Stimulated activated CD4-positive, alpha-beta T cell treated with anti-CD3 and anti-CD28 coated beads, Interleukin-15, amount 100 ng/mL, for 24 hours (primary cell): ENCODE measurements at places on chromosomes 5 and 9.

- DNase-seq: no peak
Observed at GRCh38 chr5:38117784-38118479, 140.4 kb upstream of the EGFLAM start.

GRCh38 chr5:91538179-91538578 lies 155.1 kb upstream of the ARRDC3 start:
- DNase-seq: no peak

DNA sequence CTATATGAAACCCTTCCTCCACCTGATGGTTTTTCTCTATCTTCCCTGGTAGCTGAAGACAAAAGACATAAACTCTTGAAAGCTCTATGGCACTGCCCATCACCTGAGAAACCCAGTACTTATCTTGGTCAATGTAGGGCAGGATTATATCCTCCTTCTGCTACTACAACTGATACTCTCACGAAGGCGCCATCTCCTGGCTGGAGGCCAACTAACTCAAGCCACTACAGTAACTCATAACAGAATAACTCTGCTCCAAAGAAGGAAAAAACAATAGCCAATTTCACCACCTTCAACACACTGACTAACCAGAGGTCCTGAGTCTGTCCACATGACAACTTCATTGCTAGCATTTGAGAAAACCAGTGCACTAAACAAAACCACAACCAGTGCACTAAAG lies 409.2 kb downstream of the CETN3 start:
- DNase-seq: no peak

DNA sequence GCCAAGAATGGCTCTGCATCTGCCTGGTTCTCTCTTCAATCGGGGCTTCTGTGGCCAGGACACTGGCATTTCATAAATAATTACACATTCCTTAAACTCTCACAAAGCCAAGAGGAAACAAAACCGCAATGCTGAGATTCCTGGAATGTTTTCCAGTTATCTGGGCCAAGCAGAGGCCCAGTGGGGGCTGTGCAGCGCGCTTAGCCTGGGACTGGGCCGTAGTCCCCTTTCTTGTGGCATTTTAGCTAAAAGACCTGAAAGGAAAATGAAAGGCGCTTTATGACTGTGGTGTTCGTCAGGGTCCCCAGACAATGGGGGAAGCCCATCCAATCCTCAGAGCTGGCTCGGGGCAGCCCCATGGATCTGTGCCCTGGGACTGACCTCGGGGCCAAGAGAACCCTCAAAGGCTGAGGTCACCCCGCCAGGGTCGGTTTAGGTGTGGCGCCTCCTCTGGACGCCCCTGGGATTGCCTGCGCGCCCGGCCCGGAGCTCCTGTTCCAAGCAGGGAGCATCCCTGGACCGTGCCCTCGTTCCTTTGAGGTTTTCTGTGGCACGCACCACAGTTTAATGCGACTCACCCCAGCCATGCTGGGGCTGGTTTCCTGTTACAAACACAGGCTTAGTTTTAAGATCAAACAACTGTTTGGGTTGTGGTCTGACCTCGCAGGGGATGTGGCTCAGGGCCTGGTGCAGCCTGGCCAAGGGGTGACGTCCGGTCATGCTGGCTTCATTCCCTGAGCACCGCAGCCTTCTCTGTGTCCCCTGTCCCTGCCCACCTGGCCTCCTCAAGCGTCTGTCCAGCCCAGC lies 51.5 kb upstream of the NKD2 start:
- DNase-seq: peak; percentile 59

- DNase-seq: no peak
Observed at GRCh38 chr5:93331863-93332262, 249.2 kb downstream of the NR2F1-AS1 start.

GRCh38 chr9:99050292-99050911 lies 54.5 kb upstream of the TGFBR1 start:
- no peak for DNase-seq

GRCh38 chr5:180166176-180166575 lies 42.8 kb downstream of the RASGEF1C start:
- DNase-seq: no peak

DNA sequence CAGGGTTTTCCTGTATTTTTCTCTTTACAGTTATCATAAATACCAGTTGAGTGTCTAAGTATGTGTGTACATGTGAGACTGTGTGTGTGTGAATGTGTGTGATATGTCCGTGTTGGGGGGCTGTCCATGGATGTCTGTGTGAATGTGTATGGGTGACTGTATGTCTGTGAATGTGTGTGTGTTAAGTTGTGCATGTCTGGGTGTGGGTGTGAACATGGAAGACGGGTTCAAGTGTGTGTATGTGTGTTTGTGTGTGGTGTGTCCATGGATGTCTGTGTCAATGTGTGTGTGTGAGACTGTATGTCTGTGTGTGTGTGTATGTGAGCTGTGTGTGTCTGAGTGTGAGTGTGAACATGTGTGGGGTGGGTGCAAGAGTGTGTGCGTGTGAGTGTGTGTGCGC lies 55.0 kb downstream of the VAV2 start:
- no peak for DNase-seq

DNA sequence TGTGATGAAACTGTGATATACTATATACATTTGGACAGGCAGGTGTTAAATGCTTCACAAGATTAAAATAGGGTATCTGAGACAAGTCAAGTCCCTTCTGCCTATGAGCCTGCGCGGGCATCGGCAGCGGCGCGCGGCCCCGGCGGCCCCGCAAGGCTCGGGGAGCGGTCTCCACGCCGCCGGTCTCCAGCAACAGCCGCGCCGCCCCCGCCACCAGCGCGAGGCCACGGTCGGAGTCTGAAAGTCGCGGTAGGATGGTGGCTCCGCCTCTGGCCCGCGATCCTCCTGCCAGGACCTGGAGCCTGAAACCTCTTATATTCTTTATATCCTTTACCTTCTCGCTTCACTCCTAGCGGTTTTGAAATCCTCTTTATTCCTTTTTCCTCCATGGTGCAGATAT lies 99.4 kb downstream of the INSL6 start:
- DNase-seq: no peak

GRCh38 chr5:179142434-179143198 lies 82.4 kb downstream of the ZNF354C start:
- peak; percentile 55 for DNase-seq

DNA sequence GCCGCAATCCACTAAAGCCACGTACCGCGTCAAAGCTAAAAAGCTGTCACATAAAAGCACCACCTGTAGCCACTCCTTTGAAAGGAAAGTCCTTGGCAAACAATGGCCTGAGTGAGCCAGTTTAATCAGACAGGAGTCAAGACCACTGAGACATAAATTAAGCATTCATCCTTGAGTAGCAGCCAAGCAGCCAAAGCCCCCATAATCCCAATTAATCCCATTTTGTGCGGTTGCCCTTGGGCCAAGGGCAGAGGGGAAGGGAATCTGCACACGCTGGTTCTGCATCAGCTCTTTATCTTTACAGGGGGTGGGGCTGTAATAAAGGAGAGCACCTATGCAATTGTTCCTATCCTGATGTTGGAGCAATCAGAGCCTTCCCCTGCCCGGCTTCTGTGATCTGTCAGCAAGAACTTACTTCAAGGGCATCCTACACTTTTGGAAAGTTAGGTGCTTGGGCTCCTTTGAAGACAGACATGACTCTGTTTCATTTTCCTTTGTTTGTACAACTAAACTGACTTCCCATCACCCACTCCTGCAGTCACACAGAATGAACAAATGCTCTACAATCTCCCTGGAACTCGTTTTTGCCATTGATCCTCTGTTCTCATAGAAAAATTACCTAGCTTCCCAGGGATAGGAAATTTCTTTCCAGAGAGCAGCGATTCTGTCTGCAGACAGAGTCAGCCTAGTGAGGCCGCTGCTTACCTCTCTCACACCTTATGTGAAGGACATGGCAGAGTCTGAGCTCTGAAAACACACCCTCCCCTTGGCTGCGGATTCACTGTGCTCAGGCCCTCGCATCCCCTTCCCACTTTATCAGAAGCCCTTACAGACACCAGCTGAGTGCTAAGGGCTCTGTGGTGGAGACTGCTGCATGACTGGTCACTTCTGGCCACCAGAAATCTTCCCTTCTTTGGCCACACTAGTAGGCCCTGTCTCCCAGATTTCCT lies 116.2 kb upstream of the TBCA start:
- no peak for DNase-seq

DNA sequence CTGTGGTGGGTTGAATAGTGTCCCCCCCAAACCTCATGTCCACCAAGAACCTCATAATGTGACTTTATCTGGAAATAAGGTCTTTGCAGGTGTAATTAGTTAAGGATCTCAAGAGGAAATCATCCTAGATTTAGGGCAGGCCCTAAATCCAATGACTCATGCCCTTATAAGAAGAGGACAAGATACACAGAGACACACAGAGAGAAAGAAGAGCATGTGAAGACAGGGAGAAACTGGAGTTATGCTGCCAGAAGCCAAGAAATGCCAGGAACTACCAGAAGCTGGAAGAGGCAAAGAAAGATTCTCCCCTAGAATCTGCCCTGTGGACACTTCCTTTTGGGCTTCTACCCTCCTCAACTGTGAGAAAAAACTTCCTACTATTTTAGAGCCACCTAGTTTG lies 8.8 kb downstream of the FAM13B start:
- DNase-seq: no peak

DNA sequence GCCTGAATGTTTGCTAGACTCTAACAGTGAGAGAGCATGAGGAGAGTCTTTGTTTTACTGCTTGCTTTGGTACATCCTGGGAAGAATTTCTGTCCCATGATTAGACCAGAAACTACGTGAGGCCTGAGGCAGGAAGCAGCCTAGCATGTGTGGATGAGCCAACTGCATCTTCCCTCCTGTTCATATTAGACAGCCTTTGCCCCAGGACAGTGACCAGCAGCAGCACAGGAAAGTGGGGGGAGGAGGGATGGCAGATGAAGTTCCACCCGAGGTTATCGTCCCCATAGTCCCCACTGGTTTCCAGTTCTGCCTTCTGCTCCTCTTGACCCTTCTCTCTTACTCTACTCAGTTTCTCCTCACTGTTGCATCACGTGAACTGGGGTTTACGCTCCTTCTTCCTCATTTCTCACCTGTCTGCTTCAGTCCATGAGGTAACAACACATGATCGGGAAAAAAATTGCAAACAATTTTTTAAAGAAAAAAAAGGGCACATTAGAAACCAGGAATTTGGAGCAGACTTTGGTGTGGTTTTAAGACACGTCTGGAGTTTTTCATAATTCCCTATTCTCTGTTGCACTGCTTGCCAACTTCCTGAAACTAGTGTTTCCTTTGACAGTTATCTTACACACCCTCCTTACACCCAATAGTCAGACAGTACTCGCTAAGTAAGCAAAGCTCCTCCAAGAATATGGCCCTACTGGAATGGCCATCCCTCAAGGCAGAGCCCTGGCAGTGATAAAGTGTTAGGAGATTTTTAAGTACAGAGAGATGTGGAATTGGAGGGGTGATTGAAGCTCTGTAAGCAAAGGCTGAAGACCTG lies 84.1 kb downstream of the SNX18 start:
- DNase-seq: no peak

DNA sequence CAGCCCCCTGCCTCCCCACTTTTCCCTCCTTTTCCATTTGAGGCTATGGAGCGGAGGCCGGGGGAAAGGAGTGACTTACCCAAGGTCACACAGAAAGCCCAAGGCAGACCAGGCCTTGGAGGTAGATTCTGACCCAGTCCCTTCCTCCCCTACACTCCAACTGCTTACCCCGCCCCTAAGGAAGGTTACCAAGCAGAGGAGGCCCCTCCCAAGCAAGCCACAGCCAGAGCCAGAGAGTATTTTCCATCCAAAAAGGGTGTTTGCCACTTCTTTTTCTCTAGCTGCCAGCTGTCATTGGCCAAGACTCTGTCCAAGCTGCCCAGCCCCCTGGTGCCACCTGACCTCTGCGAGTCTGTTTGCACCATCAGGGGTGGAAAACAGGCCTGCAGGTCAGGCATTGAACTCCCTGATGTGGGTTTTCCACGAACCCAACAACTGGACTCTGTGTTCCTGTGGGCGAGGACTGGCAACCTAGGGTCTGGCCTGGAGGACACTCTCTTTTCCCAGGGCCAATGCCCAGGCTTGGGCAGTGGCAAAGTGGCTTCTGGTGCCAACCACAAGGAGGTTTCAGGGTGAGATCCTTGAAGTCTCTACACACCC lies 6.3 kb upstream of the ASS1 start:
- DNase-seq: no peak

- peak; percentile 39 for DNase-seq
Observed at GRCh38 chr9:129458663-129459546, 162.0 kb downstream of the C9orf50 start.

GRCh38 chr5:11126844-11127243 lies 365.8 kb upstream of the DAP start:
- no peak for DNase-seq

GRCh38 chr9:77563174-77563573 lies 84.9 kb downstream of the GNA14 start:
- no peak for DNase-seq

- DNase-seq: no peak
Observed at GRCh38 chr5:66615136-66615535, 18.9 kb downstream of the MAST4 start.

- DNase-seq: peak; percentile 60
Observed at GRCh38 chr5:172688349-172689217, 47.5 kb downstream of the NEURL1B start.

DNA sequence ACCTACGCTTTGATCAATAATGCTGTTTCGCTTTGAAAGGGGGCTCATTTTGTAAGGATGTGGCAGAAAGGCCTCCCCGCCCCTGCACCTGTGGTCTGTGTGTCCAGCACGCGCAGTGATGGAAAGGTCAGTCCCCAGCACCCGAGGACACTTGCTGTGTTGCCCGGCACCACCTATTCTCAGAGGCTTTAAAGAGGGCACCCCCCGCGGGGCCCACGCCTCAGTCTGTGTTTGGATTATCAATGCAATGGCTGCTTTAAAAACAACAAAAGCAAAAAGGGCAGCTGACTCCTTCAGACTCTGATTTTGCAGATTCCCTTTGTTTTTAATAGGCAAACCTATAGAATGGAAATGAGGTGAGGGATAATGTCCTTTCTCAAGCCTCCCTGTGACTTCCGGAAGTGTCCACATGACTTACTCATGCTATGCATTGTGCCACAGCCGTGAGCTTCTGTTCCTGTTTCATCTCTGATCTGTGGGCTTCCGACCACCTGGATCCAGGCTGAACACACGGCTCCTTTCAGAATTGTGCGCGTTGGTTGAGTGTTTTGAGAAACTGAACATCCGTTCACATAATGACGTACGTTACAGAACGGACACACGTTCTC lies 416.2 kb downstream of the IRX2 start:
- DNase-seq: no peak

- no peak for DNase-seq
Observed at GRCh38 chr5:169719360-169720314, 82.6 kb downstream of the DOCK2 start.

DNA sequence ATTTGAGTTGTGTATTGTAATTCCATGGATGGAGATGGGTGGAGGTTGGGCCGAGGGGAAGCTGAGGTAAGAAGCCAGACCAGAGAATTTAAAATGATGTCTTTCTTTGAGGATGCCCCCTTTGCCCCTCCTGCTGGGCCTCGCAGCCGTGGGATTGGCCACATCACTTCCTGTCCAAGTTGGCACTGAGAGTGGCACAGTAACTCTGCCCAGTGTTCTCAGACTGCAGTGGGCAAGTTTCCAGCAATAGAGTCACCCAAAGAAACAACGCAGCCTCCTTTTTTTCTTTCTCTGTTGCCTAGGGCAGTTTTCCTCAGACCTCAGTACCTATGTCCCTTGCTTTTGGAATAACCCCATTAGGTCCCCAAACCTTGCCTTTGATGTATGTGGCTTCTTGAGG lies 306.6 kb upstream of the DMRT1 start:
- no peak for DNase-seq

- DNase-seq: no peak
Observed at GRCh38 chr5:146284016-146284415, 54.6 kb upstream of the POU4F3 start.
